Fibroblast of pulmonary artery (primary cell): ENCODE measurements at places on chromosomes 3 and 15.

GRCh38 chr3:52041118-52041731, 15.1 kb downstream of the DUSP7 start:
- DNase-seq = no peak

DNA sequence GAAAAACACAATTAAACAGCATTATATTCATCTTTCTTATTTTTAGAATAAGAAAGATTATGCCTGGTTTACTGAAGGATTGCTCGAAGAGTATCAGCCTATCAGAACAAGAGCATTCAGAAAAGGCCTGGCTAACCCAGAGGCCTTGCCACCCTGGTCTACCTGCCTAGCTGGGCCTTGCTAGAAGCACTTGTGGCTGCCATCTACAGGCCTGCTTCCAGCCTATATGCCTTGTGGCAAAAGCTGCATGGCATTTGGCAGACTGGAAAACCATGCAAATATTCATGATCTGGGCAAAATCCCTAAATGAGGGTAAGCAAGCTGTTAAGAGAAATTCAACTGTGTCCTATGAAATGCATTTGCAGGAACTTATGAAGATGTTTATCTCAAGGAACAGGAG, 9.3 kb upstream of the ATP13A4 start:
- DNase-seq = no peak

GRCh38 chr3:150682279-150682678, 21.4 kb downstream of the ERICH6 start:
- no peak for DNase-seq

- DNase-seq = no peak
Measured at GRCh38 chr15:66115568-66116206, 137.9 kb downstream of the MEGF11 start.

DNA sequence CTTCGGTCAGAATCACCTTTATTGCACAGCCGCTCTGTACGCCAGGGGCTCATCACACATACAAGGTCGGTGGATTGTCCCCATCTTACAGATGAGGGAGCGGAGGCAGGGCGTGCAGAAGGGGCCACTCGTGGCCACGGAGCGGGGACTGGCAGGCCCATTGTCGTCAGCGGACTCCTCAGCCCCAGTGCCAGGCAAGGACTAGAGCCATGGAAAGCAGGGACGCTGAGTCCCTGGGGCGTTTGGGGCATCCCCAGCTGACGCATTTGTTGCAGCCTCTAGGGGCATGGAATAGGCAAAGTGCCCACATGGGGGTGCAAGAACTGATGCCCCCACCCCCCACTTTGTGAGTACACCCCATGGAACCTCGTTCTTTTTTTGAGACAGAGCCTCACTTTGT, 29.8 kb upstream of the FURIN start:
- no peak for DNase-seq

DNA sequence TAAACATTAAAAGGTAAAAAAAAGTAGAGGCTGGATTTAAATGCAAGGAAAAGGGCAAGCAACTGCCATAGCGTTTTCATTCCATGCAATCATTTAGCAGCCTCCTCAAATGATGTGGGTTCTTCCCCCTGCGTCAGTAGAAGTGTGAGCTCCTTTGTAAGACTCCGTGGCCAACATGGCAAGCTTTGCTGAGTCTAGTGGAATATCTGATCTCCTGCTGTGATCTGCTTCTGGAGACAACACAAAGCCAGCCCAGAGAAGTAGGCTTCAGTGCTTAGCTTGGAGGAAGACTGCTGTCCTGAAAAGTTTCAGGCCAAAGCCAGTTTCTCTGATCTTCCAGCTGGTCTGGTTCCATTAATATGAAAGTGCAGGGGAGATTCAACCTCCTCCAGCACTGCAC, 70.4 kb downstream of the ARPP21 start:
- DNase-seq = no peak

DNA sequence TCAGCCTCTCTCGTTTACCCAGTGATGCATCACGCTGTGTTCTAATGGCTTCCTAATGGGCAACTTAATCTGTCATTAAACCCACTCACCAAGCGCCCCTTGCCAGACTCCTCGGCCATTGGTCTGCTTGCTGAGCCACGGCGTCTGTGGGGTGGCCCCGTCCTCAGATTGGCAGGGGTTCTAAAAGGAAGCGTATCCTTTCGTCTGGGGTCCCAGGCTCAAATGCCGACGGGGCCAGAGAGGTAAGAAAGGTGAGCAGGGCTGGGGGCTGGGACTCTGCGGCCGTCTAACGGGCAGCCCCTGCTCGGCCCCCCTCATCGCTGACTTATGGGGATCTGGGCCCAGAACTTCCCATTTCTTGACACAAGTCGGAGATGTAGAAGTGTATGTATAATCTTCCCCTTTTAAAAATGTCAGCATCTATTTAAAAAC, 315.1 kb upstream of the PROK2 start:
- no peak for DNase-seq

DNA sequence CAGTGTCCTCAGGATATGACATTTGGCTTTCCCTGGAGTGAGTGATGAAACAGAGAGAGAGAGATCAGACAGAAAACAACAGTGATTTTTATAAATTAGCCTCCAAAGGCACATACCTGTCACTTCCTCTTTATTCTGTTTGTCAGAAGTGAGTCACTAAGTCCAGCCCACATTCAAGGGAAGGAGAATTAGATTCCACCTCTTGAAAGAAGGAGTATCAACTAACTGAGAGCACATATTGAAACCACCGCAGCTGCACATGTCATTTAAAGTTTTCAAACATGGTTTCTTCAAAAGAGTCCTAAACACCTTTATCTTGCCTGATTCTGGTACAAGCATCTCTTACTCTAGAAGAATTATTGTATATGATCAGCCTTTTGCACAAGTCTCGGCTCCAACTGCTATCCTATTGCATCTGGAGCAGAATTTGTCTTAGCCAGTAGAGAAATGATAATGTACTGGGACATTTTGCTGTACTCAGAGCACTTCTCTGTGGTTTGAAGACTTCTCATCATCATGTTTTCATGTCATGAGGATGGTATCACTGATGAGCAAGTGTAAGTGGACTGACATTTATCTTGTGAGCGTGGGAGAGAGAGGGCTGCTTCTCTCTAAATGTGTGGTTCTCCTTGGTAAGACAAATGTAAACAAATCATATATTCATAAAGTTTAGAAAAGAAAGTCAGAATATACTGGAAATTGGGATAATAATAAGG, 338.9 kb upstream of the CFAP20DC start:
- DNase-seq = no peak

- no peak for DNase-seq
Measured at GRCh38 chr15:66045542-66045941, 176.3 kb downstream of the RAB11A start.

GRCh38 chr3:131397889-131398288, 16.3 kb downstream of the NUDT16 start:
- DNase-seq = no peak

- no peak for DNase-seq
Measured at GRCh38 chr15:57133127-57133968, 214.9 kb downstream of the TCF12 start.

- DNase-seq = peak; percentile 3
Measured at GRCh38 chr3:40782111-40782721, 257.5 kb downstream of the ZNF621 start.

GRCh38 chr3:189258261-189258660, 86.5 kb downstream of the TPRG1 start:
- no peak for DNase-seq

GRCh38 chr3:89955156-89955555, 847.7 kb downstream of the EPHA3 start:
- no peak for DNase-seq

- no peak for DNase-seq
Measured at GRCh38 chr3:190865828-190866227, 3.3 kb upstream of the GMNC start.

DNA sequence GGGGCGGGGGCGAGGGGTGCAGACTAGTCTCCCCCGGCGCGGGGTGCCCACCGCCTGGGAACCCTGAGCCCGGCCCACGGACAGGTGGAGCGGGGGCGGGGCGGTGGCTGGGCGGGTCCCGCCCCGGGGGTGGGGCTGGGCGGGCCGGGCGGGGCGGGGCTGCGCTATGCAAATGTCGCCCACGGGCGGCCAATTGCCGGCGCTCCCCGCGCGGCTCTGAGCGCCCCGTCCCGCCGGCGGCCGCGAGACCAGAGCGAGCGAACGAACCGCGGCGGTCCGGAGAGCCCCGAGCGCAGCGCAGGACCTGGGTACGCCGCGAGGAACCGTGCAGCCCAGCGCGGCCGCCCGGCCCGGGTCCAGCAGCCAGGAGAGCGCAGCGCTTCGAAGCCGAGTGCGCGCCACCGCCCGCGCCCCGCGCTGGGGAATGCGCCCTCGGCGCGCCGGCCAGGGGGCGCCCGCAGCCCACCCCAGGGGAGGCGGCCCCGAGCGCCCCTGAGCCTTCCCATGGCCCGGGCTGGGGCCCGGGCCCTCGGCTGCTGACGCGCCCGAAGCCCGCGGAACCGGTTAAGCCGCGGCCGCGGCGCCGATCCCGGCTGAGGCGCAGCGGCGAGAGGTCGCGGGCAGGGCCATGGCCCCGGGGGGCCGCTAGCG, at the start of gene SEMA3F:
SEMA3F (plus strand) TSS at position 485 of the 651 bp plus-strand sequence. CDS start 4,299 bp downstream, outside the sequence.
- peak; percentile 68 for DNase-seq

- DNase-seq = no peak
Measured at GRCh38 chr15:40832903-40833302, 4.4 kb upstream of the PPP1R14D start.

GRCh38 chr3:15851735-15852134, 54.0 kb upstream of the ANKRD28 start:
- no peak for DNase-seq

DNA sequence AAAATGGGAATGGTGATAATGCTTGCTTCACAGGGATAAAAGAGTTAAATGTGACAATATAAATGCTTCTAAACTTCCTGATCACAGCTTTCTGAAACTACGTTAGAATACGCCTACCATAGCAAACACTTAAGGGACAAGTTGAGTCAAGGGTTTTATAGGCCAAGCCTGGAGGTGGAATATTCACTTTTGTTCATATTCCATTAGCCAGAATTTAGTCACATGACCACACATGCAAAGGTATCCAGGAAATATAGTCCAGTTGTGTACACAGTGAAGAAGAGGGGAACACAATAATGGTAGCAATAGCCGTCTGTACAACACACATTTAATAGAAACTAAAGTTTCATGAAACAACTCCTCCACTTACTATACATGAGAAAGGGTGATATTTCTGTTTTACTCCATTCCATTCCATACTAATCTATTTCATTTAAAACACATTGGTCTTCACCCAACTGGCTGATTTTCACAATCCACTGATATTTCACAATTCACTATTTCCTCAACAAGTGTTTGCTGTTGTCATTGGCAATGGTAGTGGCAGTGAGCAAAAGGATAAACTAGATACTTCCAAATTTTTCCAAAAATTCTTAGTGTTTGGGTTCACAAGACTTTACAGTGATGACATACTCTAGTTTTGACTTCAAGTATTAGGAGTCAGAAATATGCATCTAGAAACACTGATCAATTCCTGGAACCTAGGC, 270.9 kb downstream of the ERC2 start:
- peak; percentile 58 for DNase-seq

- DNase-seq = no peak
Measured at GRCh38 chr3:188589071-188589470, 435.1 kb downstream of the LPP start.

DNA sequence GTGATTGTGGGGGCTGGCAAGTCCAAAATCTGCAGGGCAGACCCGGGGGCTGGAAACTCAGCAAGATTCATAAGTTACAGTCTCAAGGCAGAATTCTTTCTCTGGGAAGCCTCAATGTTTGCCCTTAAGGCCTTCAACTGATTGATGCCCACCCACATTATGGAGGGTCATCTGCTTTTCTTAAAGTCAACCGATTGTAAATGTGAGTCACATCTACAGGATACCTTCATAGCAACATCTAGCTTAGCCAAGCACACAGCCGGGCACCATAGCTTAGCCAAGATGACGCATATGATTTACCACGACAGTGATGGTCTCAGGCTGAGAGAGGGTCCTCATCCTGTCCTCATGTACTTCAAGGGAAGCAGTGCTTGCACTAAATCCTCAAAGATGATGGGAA, 43.5 kb downstream of the IDH2 start:
- no peak for DNase-seq

DNA sequence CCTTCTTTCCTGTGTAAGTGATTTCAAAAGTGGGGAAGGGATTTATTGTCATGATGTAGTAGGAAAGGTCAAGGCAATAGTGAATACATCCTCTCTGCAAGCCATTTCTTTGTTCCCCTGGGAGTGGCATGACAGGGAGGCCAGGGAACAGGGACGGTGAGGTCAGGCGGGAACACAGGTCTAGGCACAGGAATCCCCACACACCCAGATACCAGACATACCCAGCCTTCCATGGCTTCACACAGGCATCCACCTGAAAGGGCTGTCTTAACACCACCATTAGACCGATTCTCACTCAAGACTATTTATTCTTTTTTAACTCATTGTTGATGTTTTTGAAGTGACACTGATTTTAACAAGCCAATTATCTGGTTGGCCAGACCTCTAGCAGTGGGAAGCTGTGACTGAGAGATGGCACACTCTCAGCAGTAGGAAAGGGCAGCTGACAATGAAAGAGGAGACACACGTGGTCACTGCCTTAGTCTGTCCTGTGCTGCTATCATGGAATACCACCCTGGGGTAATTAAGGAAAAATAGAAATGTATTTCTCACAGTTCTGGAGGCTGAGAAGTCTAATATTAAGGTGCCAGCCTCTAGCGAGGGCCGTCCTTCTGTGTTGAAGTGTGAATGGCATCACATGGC, 74.6 kb upstream of the MYZAP start:
- no peak for DNase-seq

DNA sequence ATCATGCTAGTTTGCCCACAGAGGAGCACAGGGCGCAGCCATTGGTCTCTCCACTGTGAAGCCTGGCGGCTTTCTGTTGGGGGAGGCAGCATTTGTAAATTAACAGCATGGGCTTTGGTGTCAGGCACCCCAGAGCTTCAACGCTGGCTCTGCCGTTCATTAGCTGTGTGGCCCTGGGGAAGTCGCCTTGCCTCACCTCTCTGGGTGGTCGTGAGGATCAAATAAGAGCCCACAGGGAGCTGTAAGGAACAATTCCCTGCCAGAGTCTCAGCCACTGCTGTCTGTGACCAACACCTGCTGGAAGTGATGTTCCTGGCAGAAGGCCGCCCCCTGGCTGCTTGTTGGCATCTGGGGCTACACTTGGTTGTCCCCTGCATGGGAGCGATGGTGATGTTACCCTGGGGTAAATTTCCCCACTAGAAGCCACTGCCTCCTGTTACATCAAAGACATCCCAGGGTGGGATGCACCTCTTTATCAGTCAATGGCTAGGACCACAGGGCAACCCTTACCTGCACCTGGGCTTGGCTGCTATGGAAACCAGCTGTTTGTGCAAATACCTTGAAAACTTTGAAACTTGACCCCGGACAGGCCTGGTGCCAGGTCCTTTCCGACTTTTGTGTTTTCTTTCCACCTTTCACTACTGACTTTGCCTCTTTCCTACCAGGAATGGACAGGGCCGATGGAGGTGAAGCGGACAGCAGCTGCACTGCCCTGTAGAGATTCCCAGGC, 36.9 kb downstream of the DNASE1L3 start:
- DNase-seq = peak; percentile 30

DNA sequence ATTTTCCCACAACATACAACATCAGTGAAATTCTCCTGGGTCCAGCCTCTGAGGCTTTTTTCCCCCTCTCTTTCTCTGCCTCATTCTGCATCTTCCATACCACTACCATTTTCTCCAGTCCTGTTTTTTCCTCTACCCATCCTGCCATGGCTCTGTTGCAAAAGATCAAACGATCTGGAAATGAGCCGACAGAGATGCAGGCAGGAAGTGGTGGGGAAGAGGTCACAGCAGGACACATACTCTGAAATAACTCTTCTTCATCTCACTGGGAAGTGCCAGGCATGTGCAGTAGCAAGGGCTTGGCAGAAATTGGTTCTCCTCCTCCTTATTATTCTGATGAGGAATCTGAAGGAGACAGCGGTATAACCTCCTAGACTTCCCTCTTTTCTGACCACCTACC, 114.3 kb downstream of the CORO2B start:
- no peak for DNase-seq
